ENCODE measurements at places on chromosomes 5 and 9.

- no peak for DNase-seq
Measured at GRCh38 chr5:51691538-51692079, 308.4 kb downstream of the ISL1 start.

DNA sequence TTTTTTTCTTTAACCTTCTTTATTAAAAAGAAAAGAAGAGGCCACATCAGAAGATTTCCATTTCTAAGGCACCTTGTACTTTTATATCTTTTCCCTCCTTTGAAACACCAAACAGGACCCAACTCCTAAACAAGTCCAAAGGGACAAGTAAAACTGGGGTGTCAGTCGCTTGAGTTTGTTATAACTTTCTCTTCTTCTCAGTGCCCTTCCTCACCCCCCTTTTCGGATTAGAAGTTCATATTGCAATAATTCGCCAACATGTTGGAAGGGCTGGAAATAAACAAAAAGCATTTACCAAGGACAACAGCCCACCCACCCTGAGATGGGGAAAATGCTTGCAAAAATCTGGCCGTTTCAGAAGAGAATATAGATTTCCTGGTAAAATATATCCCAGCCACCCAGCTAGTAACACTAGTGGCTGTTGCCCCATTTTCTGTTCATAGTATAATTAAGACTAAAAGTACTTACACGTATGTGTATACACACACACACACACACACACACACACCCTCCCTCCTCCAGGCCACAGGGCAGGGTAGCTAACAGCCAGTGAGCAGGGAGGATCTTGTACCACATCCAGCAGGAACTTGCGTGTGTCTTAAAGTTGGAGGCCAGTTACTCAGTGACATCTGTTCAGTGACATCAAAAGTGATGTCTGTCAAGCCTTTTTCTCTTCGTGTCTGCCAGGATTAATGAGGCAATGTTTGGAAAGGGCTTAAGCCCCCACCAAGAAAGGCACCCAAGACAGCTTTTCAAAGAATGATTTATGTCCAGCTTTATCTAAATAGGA lies 149.1 kb upstream of the KLF4 start:
- peak; percentile 21 for DNase-seq

- no peak for DNase-seq
Measured at GRCh38 chr5:122943050-122943698, 93.4 kb downstream of the PPIC start.

DNA sequence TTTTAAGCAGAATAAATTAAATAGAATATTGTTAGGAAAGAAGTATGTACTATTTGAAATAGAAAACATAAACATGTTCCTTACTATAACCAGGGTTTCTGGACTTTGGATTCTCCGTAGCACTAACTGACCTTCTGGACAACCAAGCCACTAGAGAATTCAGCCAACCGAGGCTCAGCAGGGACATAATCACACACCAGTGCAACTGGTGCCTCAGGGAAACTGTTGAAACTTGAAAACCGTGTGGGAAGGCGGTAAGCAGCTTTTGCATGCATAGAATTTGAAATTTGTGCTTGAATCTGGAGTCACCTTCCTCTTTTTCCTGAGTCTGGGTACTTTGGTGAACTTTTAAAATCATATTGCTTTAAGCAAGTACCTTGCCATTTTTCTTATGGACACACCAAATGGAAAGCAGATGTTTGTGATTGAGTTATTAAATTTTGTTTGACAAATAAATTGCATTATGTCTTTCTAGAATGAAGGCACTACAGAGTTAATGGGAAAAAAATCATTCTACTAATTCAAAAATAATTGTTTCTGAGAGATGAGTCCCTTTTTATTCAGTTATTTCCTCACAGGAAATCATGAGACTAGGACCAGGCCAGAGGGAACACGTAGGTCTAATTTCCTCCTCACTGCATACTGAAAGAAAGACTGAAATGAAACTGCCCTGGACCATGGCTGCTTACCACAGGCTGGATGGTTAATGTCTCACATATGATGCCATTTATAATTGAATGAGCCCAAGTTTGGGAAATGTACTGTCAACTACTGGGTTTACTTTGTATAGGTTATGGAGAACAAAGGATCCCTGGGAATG lies 20.6 kb upstream of the SCAMP1 start:
- DNase-seq = no peak

DNA sequence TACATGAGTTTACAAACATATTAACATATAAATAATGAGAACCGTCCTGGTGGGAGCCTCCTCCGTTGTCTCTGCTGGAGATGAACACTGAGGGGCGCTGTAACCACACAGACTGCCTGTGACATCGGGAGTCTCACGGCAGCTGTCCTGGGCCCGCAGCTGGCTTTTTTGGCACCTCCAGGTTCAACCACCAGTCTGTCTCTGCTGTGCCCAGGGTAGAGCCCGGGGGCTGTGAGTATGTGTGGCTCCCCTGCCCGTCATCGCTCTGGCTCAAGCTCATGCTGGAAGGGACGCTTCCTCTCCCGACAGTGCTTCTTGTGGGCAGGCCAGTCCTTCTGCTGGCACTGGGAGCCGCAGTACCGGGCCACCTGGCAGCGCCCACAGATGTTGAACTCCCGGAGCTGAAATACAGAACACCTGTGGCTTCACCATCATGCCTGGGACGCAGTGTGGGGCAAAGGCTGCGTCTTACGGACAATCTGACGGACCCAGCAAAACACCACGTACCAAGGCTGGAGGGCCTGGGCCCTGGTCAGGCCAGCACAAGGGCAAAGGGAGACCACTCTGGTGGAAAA lies 3.6 kb upstream of the DPH7 start:
- DNase-seq = no peak

DNA sequence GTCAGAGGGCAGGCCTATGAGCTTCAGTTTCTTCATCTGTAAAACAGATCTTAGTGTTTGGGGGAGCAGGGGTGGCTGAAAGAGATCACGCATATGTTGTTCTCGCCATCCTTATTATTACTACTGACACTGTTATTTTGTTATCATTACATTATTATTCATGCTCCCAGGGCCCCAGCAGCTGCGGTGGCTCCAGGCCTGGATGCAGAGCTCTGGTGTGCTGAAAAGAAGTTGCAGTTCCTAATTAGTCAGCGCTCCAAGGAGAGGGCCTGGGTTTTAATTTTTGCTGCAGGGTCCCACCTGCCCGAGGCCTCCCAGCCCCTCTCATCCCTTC lies 19.5 kb downstream of the CXXC5 start:
- DNase-seq = no peak

DNA sequence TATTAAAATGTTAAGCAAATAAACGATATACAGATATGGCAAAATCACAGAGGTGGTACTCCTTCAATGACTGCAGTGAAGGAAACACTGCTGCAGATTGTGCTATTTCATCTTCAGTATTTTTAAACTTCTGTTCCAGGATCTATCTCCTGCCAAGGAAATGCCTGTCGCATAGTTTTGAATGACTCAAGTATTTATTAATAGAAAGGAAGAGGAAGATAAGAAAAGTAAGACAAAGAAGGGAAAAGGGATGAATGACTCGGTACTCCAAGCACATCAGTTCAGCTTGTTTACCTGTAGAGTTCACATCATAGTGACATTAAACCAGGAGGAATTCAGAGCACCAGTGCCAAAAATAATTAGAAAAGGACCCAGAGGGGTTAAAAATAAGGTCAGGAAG lies 5.1 kb upstream of the GPX8 start:
- DNase-seq = no peak

DNA sequence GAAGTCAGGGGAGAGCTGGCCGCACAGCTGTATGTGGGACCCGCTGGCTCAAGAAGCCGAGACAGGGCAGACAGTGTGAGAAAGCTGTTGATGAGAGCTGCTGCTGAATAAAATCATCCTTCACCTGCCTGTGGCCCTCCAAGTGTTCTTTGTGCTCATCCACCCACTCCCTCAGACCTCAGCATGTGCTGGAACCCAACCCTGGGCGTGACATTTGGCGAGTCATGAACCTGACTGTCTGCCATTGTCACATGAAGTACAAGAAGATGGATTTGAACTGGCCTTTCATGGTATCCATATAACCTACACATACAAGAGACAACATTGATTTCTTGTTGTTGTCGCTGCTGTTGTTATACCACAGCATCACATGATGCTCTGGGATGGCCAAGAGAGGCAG lies 139.7 kb upstream of the PLCXD3 start:
- no peak for DNase-seq

DNA sequence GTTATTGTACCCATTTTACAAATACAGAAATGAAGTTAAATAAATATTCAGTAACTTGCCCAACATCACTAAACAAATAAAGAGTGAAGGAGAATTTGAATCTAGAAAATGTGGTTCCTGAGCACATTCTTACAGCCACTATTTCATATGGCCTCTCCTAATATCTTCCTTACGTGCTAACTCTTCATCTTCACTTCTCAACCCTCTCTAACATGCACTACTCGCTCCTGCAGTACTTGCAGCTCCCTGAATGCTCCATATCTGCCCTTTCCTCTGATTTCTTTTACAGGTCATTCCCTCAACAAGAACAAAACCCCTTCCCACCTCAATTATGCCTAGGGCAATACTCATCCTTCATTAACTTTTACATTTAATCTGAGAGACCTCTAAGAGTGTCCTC lies 711.5 kb downstream of the CETN3 start:
- DNase-seq = no peak

DNA sequence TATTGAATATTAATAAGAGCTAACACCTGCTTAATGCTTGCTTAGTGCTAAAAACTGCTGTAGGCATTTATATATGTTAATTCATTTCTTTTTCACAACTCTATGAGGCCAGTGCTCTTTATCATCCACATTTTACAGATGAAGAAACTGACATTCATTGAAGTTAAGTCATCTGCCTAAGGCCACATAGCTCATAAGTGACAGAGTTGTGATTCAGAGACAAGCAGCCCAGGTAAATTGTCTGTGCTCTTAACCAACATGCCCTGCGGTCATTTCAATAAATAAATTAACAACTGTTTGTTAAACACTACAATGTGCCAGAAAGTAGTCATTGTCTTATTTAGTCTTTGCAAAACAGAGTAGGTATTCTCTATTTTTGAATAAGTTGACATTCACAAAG lies 1354.4 kb upstream of the C9orf72 start:
- DNase-seq = no peak

GRCh38 chr9:34524349-34524748 lies 1.6 kb upstream of the ENHO start:
- DNase-seq = no peak

GRCh38 chr9:84898188-84898587 lies 228.7 kb downstream of the NTRK2 start:
- DNase-seq = no peak

GRCh38 chr5:96062836-96063235 lies 101.2 kb upstream of the ELL2 start:
- no peak for DNase-seq

DNA sequence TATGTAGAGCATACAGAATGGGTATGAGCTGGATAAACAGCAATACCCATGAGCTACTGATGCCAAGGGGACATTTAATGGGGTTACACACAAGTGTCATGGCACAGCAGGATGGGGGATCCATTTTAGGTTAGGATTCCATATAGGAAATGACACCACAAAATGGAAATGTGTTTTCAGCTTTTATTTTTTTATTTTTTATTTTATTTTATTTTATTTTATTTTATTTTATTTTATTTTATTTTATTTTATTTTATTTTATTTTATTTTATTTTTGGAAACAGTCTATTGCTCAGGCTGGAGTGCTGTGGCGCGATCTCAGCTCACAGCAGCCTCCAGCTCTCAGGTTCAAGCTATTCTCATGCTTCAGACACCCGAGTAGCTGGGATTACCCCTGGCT lies 11.6 kb downstream of the ZNF474 start:
- no peak for DNase-seq

GRCh38 chr9:120710110-120710981 lies 3.9 kb downstream of the MEGF9 start:
- DNase-seq = peak; percentile 76

DNA sequence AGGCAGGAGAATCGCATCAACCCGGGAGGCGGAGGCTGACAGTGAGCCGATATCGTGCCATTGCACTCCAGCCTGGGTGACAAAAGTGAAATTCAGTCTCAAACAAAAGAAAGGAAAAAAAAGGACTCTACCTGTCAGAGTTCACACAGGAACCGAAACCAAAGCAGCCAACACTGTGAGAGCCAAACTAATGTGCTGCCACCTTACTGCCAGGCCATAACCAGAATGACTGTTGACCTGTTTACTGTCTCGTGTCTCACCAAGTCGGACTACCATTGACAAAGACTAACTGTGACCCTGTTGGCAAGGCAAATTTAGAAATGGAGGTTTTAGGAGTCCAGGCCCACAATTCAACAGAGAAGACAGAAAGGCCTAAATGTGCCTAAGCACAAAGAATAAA lies 112.4 kb downstream of the ANXA2R start:
- no peak for DNase-seq

GRCh38 chr5:51651476-51651875 lies 268.2 kb downstream of the ISL1 start:
- DNase-seq = no peak

GRCh38 chr5:134450374-134450773 lies 38.7 kb upstream of the CDKN2AIPNL start:
- DNase-seq = no peak

DNA sequence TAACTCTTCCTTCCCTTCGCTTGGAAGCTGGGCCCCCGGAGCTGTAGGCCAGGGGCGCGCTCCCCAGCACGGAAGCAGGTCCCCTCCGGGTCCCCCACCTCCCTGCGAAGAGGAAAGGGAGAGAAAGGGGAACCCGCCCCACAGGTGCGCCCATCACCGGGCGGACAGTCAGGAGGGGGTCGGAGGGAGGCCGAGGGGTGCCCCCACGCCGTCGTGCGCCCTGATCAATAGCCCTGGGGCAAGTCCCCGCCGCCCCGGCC lies 793 bp downstream of the AGPAT2 start:
- no peak for DNase-seq

GRCh38 chr5:8961219-8961618 lies 584.7 kb downstream of the SEMA5A start:
- DNase-seq = no peak

DNA sequence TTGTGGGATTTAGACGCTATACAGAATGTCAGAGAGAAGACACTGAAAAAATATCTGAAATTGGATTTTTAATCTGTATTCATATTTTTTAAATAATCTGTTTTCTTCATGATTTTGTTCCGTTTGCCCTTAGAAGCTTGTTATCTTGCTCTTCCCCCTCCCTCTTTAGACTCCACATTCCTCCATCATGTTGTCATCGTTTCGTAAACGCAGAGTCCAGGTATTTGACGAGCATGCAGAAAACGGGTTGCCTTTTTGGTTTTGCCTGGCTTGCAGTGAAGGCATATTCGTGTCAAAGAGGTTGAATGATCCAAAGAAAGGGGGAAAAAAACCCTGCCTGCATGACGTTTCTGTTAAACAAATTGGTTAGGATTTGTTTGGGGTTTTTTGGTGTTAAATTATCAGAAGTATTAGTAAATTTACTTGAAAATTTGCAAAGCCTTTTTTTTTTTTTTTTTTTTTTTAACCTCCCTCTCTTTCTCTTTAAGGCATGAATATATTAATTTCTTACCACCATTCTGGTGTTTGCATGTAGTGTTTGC lies 2.9 kb downstream of the SPTAN1 start:
- DNase-seq = no peak

- DNase-seq = no peak
Measured at GRCh38 chr5:171498166-171498565, 78.7 kb downstream of the FGF18 start.

- no peak for DNase-seq
Measured at GRCh38 chr5:1387059-1387755, 42.3 kb upstream of the CLPTM1L start.
